NCI-H187 treated with DMSO at 0.1 percent for 48 hours (cell line): ENCODE measurements at places on chromosomes 1 and 21.
A peak's percentile ranks its signal among the peaks of the same experiment; 100 is the strongest.

DNA sequence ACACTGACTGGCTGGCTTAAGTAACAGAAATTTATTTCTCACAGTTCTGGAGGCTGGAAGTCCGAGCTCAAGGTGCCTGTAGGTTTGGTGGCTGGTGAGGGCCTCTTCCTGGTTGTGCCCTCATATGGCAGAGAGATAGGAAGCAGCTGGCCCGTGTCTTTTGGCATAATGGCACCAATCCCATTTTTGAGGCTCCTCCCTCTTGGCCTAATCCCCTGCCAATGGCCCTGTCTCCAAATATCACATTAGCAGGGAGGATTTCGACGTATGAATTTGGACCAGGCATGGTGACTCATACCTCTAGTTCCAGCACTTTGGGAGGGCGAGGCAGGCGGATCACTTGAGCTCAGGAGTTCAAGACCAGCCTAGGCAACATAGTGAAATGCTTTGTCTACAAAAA lies 37.4 kb downstream of the AGPAT3 start:
- no peak for DNase-seq

DNA sequence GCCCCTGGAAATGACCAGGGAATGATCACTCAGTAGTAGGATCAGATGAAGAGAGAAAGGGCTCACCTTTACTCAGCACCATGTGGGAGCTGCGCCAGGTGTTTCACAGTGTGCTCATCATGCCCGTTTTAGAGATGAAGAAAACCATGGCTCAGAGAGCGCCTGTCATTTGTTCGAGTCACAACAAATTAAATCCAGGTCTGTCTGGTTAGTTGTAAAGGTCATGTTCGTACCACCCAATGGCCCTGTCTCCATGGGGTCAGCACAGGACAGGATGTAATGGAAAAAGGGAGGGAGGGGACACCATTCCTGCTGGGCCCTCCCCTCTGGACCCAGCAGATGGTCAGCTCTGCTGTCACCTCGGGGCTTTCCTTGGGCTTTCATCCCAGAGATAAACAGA lies 15.2 kb downstream of the KIRREL1 start:
- no peak for DNase-seq

- DNase-seq = no peak
These were observed 39.9 kb downstream of the CRYAA start for GRCh38 chr21:43208561-43209332.

DNA sequence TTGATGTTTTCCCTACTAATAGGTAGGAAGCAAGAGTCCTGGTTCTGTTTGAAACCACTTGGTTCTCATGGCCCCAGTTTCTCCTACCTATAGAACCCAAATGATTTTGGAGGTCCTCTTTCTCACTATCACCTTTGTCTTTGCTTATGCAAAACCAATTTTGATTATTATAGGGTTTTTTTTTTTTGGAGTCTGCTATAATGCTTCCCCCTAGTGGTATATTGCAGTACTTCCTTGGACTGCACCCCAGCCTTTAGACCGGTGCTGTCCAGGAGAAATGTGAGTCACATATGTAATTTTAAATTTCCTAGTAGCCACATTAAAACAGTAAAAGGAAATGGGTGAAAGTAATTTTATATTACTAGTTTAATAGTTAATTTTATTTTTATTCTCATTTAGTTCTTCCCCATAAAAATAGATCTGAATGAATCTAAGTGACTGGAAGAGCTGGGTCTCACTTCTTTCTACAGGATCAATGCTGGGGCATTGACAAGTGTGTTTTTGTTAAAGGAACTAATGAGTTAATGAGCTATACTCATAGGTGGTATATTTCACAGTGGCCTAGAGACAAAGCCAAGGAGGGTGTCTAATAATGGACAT lies 10.6 kb downstream of the FCMR start:
- peak; percentile 38 for DNase-seq

DNA sequence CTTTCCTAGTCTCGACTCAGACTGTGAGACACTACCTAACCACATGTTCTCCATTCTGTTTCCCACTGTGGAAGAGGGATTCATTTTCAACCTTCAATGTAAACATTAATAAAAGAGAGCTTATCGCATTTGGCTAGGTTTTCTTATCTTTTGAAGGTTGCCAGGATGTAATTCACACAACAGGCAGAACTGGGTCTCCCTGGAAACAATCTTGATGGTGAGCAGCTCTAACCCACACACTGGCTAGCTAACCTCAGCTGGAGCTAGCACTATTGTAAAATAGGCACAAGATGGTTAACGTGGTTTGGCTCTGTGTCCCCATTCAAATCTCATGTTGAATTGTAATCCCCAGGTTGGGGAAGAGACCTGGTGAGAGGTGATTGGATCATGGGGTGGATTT lies 75.1 kb downstream of the ZSCAN20 start:
- no peak for DNase-seq

GRCh38 chr1:82337635-82338034 lies 536.9 kb downstream of the ADGRL2 start:
- no peak for DNase-seq

DNA sequence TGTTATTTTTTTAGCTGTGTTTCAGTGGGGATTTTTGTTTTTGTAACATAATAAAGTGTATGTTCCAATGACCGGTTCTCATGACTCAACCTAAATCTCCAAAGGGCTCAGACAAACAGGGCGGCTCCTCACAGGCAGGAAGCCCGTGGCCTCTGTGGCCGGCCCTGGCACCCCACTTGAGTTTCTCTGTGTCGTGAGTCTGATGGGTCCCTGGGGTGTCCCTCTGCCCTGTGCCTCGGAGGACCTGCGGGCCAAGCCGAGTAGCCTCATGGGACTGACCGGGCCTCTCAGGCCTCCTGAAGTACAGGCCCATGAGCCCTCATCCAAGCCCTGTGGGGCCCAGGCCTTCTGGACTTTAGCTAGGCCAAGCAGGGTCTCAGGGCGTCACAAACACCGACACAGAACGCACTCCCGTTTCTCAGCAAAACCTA lies 16.1 kb upstream of the CCDC27 start:
- DNase-seq = no peak

DNA sequence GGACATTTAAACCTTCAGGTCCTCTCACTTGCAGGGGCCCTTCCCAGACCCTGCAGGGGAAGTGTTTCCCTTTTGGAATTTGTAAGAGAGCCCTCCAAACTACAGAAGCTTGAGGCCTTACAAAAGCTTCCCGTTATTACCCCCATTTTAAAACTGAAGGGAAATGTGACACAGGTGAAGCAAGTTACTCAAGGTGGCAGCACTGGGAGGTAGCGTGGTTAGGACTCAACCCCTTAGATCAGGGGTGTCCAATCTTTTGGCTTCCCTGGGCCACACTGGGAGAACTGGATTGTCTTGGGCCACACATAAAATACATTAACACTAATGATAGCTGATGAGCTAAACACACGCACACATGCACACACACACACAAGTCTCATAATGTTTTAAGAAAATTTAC lies 15.8 kb upstream of the ZC3H12A start:
- DNase-seq = no peak

DNA sequence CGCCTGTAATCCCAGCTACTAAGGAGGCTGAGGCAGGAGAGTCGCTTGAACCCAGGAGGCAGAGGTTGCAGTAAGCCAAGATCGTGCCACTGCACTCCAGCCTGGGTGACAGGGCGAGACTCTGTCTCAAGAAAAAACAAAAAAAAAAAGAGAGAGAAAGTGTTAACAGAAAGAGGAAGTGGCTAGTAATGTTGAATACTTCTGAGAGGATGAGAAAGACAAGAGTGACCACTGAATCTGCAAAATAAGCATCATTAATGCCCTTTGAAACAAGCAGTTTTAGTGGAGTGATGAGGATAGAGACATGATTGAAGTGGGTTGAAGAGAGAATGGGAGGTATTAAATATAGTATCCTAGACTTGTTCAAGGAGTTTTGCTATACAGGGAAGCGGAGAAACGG lies 11.7 kb downstream of the MPZ start:
- no peak for DNase-seq

GRCh38 chr1:156155756-156156510 lies 2.5 kb downstream of the SEMA4A start:
- DNase-seq = no peak

DNA sequence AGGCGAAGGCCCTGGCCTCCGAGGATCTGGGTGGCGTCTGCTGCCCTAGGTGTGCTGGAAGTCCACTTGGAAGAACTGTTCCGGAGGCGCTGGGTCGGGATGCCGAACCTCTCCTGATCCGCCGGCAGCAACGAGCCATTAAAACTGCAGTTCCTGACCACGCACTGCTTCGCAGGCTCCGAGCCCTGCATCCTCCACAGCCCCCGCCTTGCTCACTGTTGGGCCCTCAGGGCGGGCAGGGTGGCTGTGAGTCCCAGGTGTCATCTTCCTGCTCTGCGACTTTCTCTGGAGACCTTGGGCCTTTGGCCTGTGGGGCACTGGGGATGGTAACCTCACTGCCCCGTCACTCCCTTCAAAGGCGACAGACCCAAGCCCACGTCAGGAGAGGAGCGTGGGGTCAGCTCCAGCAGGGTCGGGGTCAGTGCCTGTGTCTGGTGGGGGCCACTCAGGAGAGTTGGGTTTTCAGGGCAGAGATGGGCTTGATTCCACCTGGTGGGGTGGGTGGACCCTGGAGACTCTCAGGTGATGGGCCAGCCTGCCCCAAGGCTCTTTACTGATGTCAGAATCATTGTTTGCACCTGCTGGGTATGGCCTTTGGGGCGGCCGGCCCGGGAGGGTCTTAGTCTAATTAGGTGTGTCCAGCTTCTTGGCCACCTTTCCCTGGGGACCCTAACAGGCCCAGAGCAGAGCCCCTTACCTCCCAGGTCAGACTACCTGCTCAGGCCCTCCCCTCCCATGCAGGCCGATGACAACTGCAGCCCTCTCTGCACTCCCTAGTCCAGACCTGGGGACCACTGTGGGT lies 3.1 kb downstream of the PRXL2B start:
- DNase-seq = no peak

GRCh38 chr1:201361652-201362504 lies 15.6 kb downstream of the TNNT2 start:
- no peak for DNase-seq

DNA sequence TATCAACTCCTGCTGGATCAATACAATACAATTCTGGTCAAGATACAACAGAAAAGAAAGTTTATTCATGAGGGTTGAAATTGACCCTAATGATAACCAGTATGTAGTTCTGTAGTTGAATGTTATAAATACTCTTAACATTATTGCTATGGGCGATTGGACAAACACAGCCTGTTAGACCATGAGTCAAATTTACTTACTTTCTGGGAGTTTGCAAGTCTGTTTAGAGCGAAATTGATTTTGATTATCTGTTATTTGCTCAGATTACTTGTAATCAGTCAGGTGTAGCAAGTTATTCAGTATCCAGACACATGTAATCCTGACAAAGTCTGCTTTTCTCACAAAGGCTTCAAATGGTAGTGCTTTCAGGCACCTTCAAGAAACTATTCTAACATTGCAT lies 216.6 kb upstream of the B3GALT2 start:
- DNase-seq = no peak

- no peak for DNase-seq
These were observed at the start of gene FAM43B for GRCh38 chr1:20551945-20552727. TSS of gene FAM43B (plus strand) at chr1:20552573. CDS start at chr1:20552974, 401 bp downstream.
